Effector memory CD4-positive, alpha-beta T cell (primary cell): ENCODE measurements at places on chromosomes 3 and 15.

DNA sequence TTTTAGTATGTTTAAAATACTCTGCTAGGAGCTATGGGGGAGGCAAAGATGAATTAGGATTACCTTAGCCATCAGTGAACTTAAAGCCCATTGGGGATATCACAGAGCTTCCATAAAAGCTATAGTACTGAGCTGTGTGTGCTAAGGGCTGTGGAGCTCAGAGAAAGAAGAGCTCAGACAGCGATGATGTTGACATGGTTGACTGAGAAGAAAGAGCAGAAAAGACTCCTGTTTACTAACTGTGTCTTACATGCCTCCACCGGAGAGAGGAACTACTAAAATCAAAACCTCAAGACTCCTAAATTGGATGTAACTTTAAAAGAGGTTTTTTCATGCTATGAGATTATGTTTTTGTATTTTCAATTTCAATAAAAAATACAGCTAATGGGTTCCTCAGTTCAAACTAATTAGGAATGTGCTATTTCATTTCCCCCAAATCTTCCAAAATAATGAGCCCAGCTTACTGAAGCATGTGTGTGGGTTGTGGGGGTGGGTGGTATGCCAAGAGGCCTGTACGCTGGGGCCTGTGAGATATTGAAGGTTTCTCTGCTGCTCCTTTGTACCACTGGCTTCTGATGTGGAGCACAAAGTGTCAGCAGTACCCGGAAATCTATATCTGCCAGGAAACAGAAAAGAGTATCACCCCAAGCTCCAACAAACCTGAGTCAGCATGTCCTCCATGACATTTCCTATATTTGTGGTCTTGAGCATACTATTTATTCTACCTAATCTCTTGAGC is 22.7 kb downstream of the DGKG start:
- no peak overlapping the region for H3K4me3 ChIP-seq
- no peak for DNase-seq
- no peaks in the 10 kb centered on the region for H3K27me3 ChIP-seq
- no peaks in the 10 kb centered on the region for H3K36me3 ChIP-seq
- H3K27ac ChIP-seq: no peak overlapping the region

DNA sequence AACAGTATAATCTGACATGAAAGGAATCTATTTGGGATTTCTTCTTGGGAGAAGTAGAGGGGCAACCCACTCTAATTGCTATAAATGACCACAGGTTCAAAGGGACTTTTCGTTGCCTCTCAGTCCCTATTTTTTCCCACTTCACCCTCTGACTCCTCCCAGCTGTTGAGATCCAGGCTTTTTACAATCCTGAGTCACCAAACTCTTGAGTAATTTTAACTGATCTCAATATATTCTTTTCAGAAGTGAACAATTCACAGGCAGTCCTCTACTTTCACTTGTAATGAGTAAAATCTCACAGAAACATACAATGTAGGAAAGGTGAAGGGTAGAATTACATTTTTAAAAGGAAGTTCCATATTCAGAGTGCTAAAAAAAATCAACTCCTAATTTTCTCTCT is 44.6 kb downstream of the EIF4E3 start:
- no peak overlapping the region for H3K4me3 ChIP-seq
- peaks cover 26% of the 10 kb centered on the region for H3K36me3 ChIP-seq
- H3K4me1 ChIP-seq: no peaks in the 10 kb centered on the region
- H3K27me3 ChIP-seq: no peaks in the 10 kb centered on the region
- no peak for DNase-seq

- no peaks in the 10 kb centered on the region for H3K36me3 ChIP-seq
- DNase-seq: no peak
- no peak overlapping the region for H3K27ac ChIP-seq
- H3K27me3 ChIP-seq: no peaks in the 10 kb centered on the region
- H3K4me3 ChIP-seq: no peak overlapping the region
These were observed 158.5 kb upstream of the TPM1 start for GRCh38 chr15:62883938-62884479.

- no peak overlapping the region for H3K27ac ChIP-seq
- no peaks in the 10 kb centered on the region for H3K4me1 ChIP-seq
- no peak for DNase-seq
- H3K4me3 ChIP-seq: no peak overlapping the region
- H3K27me3 ChIP-seq: peaks cover 2% of the 10 kb centered on the region
These were observed 5.1 kb downstream of the NLGN1 start for GRCh38 chr3:173402656-173403055.

DNA sequence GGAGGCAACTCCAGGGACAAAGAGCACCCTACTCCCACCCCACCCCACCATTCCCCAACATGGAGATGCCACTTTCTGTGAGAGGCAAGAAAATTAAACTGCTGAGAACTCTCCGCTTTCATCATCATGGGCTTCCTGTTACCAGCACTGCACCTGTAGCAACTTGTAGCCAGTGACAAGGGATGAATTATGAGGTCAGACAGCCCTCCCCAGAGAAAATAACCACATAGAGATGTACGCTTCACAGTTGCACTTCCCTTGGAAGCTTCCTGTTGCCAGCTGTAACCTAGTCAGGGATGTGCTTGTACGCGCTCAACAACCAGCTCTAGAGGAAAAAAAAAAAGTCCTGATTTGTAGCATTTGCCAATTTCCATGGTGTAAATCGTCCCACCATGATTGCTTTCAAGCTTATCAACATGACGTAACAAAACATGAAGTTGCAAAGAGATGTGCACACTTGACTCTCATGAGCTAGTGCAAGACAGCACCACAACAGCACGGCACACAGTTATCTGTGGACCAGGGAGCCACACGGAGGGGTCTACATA is 145.4 kb downstream of the RAB11A start:
- no peaks in the 10 kb centered on the region for H3K27me3 ChIP-seq
- H3K27ac ChIP-seq: no peak overlapping the region
- no peaks in the 10 kb centered on the region for H3K4me1 ChIP-seq
- H3K36me3 ChIP-seq: no peaks in the 10 kb centered on the region

DNA sequence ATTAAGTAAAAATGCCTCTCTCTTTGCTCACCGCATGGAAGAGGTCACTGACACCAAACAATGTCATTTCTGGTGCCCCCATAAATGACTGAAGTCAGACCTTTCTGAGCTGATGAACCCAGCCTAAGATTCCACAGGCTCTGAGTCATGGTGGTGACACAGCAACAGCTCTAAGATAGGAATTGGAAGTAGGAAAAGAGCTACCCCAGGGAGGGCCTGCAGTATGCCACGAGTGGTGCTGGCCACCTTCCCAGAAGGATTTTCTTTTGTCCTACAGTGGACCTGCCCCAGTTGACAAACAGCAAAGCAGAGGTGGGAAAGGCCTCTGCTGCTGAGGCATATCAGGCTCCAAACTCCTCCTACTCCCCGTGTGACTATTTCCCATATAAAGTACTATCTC is 208.1 kb downstream of the MINAR1 start:
- no peaks in the 10 kb centered on the region for H3K4me1 ChIP-seq
- H3K27ac ChIP-seq: no peak overlapping the region

GRCh38 chr15:31974154-31974794 is 56.0 kb upstream of the CHRNA7 start:
- no peaks in the 10 kb centered on the region for H3K36me3 ChIP-seq
- no peaks in the 10 kb centered on the region for H3K4me1 ChIP-seq
- H3K4me3 ChIP-seq: no peak overlapping the region
- no peaks in the 10 kb centered on the region for H3K27me3 ChIP-seq

DNA sequence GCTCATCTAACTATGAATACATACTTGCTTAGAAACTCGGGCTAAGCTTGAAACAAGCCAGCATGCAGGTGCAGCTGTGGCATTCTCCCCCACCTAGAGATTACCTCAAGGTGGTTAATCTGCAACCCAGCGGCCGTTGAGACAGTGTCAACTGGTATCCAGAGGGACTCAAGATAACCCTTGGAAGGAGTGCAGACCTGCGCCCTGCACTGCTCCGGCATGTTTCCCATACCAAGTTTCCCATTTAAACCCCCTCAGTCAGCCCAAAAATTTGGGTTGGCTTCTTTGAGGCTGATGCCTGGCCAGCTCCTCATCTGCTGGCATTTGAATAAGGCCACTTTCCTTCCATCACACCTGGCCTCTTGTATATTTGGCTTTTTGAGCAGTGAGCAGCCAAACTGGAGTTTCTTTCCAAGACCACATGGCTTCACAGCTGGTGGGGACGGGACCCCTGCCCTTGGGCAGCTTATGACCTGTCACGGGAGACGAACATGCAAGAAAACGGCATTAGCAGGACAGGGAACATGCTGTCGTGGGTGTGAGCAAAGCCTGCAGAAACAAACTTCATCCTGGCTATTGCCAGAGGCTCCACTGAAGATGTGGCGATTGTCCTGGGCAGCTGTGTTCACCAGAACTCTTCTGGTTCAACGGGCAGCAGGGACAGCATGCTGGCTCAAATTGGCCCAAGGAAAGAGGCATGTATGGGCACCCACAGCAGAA is 98.2 kb downstream of the PLXNA1 start:
- no peaks in the 10 kb centered on the region for H3K4me1 ChIP-seq
- no peaks in the 10 kb centered on the region for H3K36me3 ChIP-seq
- DNase-seq: no peak
- no peak overlapping the region for H3K4me3 ChIP-seq
- H3K27me3 ChIP-seq: no peaks in the 10 kb centered on the region

DNA sequence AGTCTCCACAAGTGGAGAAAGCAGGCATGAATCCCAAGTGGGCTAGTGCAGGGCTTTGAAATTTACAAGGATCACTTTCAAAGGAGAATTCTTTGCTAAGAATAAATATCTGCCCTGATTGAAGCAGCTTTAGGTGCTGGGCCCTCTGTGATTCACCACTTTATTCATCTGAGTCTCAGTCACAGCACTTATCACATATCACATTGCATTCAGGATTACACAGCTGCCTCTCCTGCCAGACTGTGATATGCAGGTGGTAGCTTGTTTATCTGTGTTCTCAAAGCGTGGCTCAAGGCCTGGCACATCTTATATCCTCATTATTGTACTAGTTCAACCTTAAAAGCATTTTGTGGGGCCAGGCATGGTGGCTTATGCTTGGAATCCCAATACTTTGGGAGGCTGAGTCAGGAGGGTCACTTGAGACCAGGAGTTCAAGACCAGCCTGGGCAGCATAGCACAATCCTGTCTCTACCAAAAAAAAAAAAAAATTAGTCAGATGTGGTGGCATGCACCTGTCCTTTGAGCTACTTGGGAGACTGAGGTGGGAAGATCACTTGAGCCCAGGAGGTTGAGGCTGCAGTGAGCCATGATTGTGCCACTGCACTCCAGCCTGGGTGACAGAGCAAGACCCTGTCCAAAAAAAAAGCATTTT is 156.9 kb upstream of the EIF1B start:
- no peak for DNase-seq
- H3K27ac ChIP-seq: no peak overlapping the region
- H3K27me3 ChIP-seq: no peaks in the 10 kb centered on the region
- H3K4me3 ChIP-seq: no peak overlapping the region
- no peaks in the 10 kb centered on the region for H3K4me1 ChIP-seq
- H3K36me3 ChIP-seq: no peaks in the 10 kb centered on the region

- no peaks in the 10 kb centered on the region for H3K36me3 ChIP-seq
- H3K4me1 ChIP-seq: peaks cover 38% of the 10 kb centered on the region
- no peak overlapping the region for H3K4me3 ChIP-seq
- no peak overlapping the region for H3K27ac ChIP-seq
- DNase-seq: no peak
- H3K27me3 ChIP-seq: no peaks in the 10 kb centered on the region
These were observed 435.2 kb upstream of the SUCLG2 start for GRCh38 chr3:68089572-68090011.

- no peak overlapping the region for H3K4me3 ChIP-seq
- no peaks in the 10 kb centered on the region for H3K27me3 ChIP-seq
- H3K36me3 ChIP-seq: no peaks in the 10 kb centered on the region
- H3K27ac ChIP-seq: no peak overlapping the region
- DNase-seq: no peak
These were observed 1250.0 kb upstream of the GBE1 start for GRCh38 chr3:83011481-83011880.

DNA sequence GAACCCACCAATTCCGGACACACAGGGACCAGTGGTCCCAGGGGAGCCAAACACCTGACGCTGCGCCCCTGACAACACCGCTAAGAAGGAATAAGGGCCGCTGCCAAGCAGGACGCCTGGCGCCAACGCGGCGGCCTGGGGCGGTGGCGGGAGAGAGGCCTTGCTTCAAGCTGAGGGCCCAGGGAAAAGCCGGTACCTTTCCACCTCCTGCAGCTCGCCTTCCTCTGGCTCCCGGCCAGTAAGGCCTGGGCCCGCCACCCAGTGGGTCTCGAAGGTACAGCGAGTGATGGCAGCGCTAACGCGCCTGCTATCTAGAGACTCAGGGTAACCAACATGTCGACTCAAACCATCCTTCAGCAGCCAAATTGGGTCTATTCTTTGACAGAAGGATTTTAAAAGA is 1074.1 kb downstream of the SI start:
- no peaks in the 10 kb centered on the region for H3K4me1 ChIP-seq
- no peaks in the 10 kb centered on the region for H3K36me3 ChIP-seq
- no peak overlapping the region for H3K27ac ChIP-seq
- DNase-seq: no peak
- no peak overlapping the region for H3K4me3 ChIP-seq

- DNase-seq: no peak
- no peaks in the 10 kb centered on the region for H3K27me3 ChIP-seq
- H3K27ac ChIP-seq: no peak overlapping the region
- no peaks in the 10 kb centered on the region for H3K4me1 ChIP-seq
- H3K4me3 ChIP-seq: no peak overlapping the region
- no peaks in the 10 kb centered on the region for H3K36me3 ChIP-seq
These were observed 746.6 kb upstream of the CFAP20DC start for GRCh38 chr3:59796456-59796855.

GRCh38 chr15:74444106-74445062 is 10.6 kb upstream of the SEMA7A start:
- no peak for DNase-seq
- H3K27me3 ChIP-seq: no peaks in the 10 kb centered on the region
- H3K27ac ChIP-seq: no peak overlapping the region
- peaks cover 41% of the 10 kb centered on the region for H3K36me3 ChIP-seq
- H3K4me1 ChIP-seq: no peaks in the 10 kb centered on the region

- H3K27me3 ChIP-seq: no peaks in the 10 kb centered on the region
- H3K4me1 ChIP-seq: peaks cover 10% of the 10 kb centered on the region
- H3K36me3 ChIP-seq: no peaks in the 10 kb centered on the region
- DNase-seq: no peak
These were observed 14.3 kb downstream of the KLHL25 start for GRCh38 chr15:85780225-85780985.

GRCh38 chr3:23921052-23921511 is 4.2 kb downstream of the RPL15 start:
- no peak overlapping the region for H3K4me3 ChIP-seq
- DNase-seq: no peak
- H3K4me1 ChIP-seq: peaks cover 12% of the 10 kb centered on the region
- H3K27ac ChIP-seq: no peak overlapping the region

DNA sequence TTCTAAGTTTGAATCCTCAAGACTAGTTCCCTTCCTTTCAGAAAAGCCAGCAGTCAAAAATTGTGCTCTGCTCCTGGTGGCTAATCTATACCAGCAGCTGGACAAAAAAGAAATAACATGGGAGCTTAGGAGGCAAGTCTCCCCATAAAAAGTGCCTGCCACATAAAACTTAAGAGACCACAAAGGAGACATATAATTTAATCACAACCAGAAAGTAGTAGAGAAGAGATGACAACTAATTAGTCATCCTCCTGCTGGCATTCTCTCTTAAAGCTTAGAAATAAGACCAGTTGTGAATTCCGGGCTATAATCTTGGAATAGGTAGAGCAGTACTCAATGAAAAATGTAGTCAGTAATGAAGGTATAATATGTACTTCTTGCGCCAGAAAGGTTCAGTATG is 20.2 kb upstream of the IMPG2 start:
- H3K27me3 ChIP-seq: no peaks in the 10 kb centered on the region
- no peak overlapping the region for H3K27ac ChIP-seq
- peaks cover 46% of the 10 kb centered on the region for H3K36me3 ChIP-seq
- DNase-seq: no peak
- H3K4me3 ChIP-seq: no peak overlapping the region
- no peaks in the 10 kb centered on the region for H3K4me1 ChIP-seq

GRCh38 chr15:69880571-69881301 is 217.0 kb downstream of the TLE3 start:
- no peaks in the 10 kb centered on the region for H3K27me3 ChIP-seq
- no peak for DNase-seq
- no peaks in the 10 kb centered on the region for H3K4me1 ChIP-seq
- H3K27ac ChIP-seq: no peak overlapping the region
- H3K36me3 ChIP-seq: no peaks in the 10 kb centered on the region
